ENCODE measurements at places on chromosomes 11 and 22.
A peak's percentile ranks its signal among the peaks of the same experiment; 100 is the strongest.

DNA sequence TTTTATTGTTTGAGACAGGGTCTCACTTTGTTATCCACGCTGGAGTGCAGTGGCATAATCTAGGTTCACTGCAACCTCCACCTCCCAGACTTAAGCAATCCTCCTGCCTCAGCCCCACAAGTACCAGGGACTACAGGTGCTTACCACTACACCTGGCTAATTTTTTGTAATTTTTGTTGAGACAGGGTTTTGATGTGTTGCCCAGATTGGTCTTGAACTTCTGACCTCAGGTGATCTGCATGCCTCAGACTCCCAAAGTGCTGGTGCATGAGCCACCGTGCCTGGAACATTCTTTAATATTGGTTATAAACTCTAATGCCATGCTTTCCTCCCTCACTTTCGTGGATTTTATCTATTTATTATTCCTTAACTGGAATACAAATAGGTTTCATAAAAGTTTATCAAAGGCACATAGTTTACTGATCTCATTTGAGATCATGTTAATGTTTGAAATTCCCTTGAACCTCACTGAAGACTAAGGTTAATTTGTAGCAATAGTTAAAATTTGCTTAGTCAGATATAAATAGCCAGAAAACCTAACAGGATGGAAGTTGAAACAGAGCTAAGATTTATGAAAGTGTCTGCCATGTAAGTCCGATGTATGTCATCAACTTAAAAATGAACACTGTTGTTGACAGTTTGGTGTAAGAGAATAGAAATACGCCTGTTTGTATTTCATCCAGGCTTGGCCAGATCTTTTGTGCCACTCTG, 27.6 kb downstream of the KDM2A start:
- no peak for DNase-seq

GRCh38 chr11:119782006-119782738, 53.2 kb upstream of the NECTIN1 start:
- DNase-seq, result no peak

GRCh38 chr22:29799217-29799680, 32.1 kb downstream of the UQCR10 start:
- peak; percentile 89 for DNase-seq

- DNase-seq, result no peak
Measured at GRCh38 chr11:15651816-15652215, 537.1 kb downstream of the INSC start.

GRCh38 chr11:36635066-36635862, 37.2 kb upstream of the RAG2 start:
- DNase-seq, result no peak

GRCh38 chr11:19060629-19061028, at the start of gene MRGPRX2:
Gene MRGPRX2, minus strand, starts transcription at chr11:19060717. Its CDS starts 4,315 bp downstream, at chr11:19056402.
- DNase-seq, result no peak

GRCh38 chr22:27820896-27821866, 19.6 kb upstream of the MN1 start:
- no peak for DNase-seq

GRCh38 chr22:27554106-27554811, 247.3 kb downstream of the MN1 start:
- no peak for DNase-seq

GRCh38 chr11:59814021-59814420, 3.4 kb upstream of the MRPL16 start:
- DNase-seq, result no peak

- no peak for DNase-seq
Measured at GRCh38 chr11:133790995-133791394, 54.3 kb downstream of the SPATA19 start.

GRCh38 chr22:28402539-28402938, 277.1 kb downstream of the TTC28 start:
- no peak for DNase-seq

- no peak for DNase-seq
Measured at GRCh38 chr11:122686111-122686510, 30.6 kb downstream of the UBASH3B start.

GRCh38 chr11:65308281-65308891, 6.3 kb upstream of the CDC42EP2 start:
- no peak for DNase-seq

GRCh38 chr22:23675502-23676415, 15.1 kb upstream of the RGL4 start:
- no peak for DNase-seq

DNA sequence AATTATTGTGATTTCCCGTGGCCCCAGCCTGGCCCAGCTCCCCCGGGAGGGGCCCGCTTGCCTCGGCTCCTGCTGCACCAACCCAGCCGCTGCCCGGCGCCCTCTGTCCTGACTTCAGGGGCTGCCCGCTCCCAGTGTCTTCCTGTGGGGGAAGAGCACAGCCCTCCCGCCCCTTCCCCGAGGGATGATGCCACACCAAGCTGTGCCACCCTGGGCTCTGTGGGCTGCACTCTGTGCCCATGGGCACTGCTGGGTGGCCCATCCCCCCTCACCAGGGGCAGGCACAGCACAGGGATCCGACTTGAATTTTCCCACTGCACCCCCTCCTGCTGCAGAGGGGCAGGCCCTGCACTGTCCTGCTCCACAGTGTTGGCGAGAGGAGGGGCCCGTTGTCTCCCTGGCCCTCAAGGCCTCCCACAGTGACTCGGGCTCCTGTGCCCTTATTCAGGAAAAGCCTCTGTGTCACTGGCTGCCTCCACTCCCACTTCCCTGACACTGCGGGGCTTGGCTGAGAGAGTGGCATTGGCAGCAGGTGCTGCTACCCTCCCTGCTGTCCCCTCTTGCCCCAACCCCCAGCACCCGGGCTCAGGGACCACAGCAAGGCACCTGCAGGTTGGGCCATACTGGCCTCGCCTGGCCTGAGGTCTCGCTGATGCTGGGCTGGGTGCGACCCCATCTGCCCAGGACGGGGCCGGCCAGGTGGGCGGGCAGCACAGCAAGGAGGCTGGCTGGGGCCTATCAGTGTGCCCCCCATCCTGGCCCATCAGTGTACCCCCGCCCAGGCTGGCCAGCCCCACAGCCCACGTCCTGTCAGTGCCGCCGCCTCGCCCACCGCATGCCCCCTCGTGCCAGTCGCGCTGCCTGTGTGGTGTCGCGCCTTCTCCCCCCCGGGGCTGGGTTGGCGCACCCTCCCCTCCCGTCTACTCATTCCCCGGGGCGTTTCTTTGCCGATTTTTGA, 3.3 kb upstream of the ANKRD13D start:
- DNase-seq, result no peak

DNA sequence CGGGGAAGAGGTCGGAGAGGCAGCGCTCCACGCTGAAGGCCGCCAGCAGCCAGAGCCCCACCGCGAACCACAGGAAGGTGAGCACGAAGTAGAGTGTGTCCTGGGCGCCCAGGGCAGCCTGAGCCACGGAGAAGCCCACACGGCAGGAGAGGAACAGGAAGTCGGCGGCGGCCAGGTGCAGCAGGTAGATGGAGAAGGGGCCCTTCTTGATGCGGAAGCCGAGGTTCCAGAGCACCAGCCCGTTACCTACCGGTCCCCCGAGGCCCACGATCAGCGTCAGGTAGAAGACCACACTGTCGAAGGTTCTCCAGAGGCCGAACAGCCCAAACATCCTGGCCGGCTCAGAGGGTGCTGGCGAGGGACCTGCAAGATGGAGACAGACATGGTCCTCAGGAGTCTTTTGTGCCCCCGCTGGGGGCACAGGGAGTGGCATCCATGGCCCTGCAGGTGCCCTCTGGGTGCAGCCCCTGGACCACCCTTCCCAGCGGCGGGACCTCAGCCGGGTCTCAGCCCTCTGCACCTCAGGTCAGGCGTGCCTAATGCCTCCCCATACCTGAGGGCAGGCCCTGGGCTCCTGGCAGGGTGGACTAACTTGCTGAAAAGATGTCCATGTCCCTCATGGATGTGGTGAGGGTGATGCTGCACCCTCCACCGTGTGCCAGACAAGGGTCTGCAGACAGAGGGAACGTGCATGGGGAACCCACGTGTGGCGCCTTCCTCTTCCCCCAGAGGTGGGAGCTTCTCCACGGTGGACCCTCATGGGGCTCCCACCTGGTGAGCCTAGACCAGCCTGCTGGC, at the start of gene MRGPRG:
MRGPRG (minus strand) TSS at position 331 of the 798 bp plus-strand sequence; CDS start at position 331, 0 bp downstream.
- DNase-seq, result no peak

GRCh38 chr11:3947061-3947460, 91.6 kb downstream of the STIM1 start:
- DNase-seq, result no peak

- DNase-seq, result no peak
Measured at GRCh38 chr11:71491940-71492339, 35.1 kb upstream of the KRTAP5-7 start.

GRCh38 chr22:30806391-30806861, 111.8 kb downstream of the OSBP2 start:
- DNase-seq, result peak; percentile 42

- no peak for DNase-seq
Measured at GRCh38 chr22:22242488-22242887, 2.1 kb upstream of the VPREB1 start.

GRCh38 chr22:39240831-39241793, 3.7 kb downstream of the PDGFB start:
- DNase-seq, result no peak

DNA sequence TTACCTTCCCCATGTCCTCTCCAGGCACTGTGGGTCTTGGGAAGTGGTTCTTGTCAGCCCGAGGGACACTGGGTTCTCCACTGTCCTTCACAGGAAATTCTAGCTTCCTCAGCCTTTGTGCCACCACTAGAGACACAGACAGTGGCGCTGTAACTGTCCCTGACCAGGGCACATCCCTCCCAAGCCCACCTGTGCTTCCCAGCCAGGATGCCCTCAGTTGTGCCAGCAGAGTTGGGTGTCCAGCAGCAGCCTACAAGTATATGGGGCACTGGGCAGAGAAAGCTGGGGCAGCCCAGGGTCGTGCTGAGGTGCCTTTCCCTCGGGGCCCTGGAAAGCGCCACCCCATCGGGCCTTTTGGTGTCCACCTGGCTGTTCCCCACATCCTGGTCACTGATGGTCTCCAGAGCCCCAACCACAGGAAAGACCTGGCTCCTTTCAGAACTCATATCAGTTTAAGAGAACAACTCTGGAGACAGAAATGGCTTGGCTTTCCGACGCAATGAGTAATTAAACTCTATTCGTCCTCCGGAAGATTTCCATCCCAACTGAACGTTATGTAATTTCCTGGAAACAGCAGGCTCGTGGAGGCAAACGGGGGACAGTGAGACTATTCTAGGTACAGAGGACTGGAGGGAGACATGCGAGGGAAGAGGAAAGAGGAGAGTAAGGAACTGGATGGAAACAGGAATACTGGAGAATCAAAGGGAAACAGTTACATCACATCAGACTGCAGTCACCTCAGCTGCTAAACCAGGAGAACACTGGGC, 28.6 kb downstream of the PPP2R1B start:
- DNase-seq, result no peak

- no peak for DNase-seq
Measured at GRCh38 chr11:86416494-86416893, 41.8 kb downstream of the CCDC81 start.

- DNase-seq, result no peak
Measured at GRCh38 chr11:44776551-44777208, 49.9 kb downstream of the TSPAN18 start.

DNA sequence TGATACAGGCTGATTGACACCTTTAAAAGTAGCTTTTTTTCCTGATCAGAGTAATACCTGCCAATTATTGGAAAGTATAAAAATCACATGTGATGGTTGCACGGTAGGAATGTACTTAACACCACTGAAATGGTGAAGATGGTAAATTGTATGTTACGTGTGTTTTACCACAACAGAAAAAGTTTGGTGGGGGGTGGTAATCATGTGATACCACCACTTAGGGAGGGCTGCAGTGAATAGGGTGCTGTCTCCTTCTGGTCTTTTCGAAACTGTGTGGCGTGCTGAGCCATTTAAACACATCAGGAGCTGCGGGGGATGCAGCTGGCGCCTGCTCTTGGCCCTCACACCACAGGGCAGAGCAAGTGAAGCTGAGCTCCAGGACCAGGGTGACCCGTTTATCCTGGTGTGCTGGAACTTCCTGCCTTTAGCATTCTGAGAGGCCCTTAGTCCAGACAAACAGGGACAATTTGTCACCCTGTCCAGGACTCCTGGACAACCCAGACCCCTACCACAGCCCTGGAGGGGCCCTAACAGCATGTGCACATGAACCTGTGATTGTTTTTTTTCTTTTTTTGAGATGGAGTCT, 2.6 kb downstream of the SYNGR1 start:
- no peak for DNase-seq

- DNase-seq, result no peak
Measured at GRCh38 chr22:17446698-17447097, 77.4 kb downstream of the CECR2 start.

- DNase-seq, result no peak
Measured at GRCh38 chr11:108926171-108926840, 261.4 kb downstream of the DDX10 start.

- DNase-seq, result peak; percentile 22
Measured at GRCh38 chr22:35313311-35314121, 13.8 kb downstream of the TOM1 start.

GRCh38 chr11:11451501-11452005, 98.5 kb upstream of the CSNK2A3 start:
- DNase-seq, result peak; percentile 19

GRCh38 chr11:67572747-67573419, 10.7 kb upstream of the GSTP1 start:
- no peak for DNase-seq

DNA sequence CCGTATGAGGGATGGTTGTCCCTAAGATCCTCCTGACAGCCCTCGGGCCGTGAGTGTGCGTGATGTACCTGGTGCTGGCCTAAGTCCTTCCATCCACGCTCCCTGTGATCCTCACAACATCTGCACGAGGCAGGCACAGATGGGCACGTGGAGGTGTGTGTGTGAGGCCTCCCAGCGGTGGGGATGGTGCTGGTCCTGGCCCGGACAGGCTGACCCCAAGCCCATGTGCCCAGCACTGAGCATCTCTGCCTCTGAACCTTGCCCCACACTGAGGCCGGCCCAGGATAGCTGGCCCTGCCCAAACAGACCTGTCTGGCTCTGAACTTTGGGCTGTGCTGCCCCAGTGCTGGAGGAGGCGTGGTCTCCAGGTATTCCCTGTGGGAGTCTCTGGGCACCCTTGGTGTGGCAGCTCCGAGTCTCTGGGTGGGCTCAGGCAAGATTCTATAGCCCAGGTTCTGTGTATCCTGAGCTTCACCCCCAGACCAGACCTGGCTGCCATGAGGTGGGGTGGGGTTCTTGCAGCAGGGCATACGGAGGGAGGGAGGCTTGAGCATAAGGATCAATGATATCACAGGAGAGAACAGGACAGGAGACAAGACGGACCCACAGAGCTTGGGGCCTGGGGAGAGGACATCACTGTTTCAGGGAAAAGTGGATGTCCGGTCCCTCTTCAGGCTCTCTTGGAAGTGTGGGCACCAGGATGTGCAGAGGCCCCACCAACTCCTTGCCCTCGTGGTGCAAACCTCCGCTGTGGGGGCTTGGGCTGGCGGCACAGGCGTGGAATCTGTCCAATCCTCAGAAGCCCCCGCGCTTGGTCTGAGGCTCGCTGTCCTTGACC, 881.8 kb downstream of the BRD1 start:
- DNase-seq, result no peak

DNA sequence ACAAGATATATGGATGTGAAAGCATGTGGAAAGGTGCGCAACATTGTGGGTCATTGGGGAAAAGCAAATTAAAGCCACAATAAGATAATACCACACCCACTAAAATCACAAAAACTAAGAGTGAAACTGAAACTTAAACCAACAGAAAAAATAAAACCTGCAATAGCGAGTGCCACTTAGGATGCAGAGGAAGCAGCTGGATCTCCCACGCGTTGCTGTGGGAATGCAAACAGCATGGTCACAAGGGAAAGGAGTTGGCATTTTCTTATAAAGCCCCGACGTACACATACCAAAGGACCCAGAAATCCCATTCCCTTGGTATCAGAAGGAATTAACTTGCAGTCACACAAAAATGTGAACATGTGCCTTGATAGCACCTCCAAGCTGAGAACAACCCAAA, 712.0 kb downstream of the TBC1D22A start:
- no peak for DNase-seq

GRCh38 chr22:38258895-38259294, 13.9 kb downstream of the TMEM184B start:
- no peak for DNase-seq
